ENCODE measurements at places on chromosomes 2 and 18.

DNA sequence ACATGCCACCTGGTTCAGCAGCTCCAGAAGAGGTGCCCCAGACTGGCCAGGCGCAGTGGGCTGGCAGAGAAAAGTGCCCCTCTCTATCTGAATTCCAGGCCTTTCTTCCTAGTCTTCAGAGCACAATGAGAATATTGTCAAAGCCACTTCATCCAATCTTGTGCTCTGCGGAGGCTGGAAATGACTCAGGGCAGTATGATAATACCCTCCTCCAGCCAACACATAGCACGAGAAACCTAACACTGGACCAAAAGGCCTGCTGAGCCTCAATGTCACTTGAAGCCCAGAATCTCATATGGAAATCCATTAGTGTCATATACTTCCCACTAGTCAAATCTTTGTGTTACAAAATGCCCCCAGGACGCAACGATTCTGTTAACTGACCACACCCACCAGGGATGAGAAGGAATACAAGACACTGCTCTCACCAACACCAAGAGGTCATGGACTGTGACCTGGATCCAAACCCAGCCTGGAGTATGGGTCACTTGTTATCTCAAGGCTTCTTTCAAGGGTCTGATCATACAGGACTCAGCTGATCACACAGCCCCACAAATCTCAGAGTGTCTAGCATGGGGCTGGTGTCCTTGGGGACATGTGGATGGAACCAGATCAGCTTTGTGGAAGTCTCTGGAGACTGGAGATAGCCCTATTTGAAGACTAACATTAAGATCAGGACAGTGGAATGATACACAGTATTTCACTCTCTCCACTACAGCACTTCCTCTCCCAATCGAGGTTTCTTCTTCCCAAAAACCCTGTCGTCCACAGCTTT lies 10.1 kb downstream of the KIF3C start:
- no peak for DNase-seq

- DNase-seq, result no peak
Observed at GRCh38 chr18:39208190-39208589, 1642.6 kb upstream of the CELF4 start.

DNA sequence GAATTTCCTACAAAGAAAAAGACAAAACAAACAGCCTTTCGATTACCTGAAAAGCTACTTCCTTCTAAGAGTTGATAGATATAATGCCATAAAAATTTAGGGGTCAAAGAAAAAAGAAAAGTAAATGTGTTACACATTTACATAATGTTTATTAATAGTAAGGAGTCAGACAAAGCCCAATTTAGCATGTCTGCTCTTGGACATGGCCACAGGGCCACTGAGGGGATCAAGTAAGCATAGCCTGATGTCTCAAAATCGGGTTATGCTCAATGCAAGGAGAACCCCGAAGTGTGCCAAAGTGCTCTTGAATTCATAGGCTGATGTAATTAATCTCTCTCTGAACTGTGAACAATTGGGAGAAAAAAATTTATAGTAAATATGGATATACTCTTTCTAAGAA lies 61.6 kb downstream of the RTN4 start:
- DNase-seq, result no peak

DNA sequence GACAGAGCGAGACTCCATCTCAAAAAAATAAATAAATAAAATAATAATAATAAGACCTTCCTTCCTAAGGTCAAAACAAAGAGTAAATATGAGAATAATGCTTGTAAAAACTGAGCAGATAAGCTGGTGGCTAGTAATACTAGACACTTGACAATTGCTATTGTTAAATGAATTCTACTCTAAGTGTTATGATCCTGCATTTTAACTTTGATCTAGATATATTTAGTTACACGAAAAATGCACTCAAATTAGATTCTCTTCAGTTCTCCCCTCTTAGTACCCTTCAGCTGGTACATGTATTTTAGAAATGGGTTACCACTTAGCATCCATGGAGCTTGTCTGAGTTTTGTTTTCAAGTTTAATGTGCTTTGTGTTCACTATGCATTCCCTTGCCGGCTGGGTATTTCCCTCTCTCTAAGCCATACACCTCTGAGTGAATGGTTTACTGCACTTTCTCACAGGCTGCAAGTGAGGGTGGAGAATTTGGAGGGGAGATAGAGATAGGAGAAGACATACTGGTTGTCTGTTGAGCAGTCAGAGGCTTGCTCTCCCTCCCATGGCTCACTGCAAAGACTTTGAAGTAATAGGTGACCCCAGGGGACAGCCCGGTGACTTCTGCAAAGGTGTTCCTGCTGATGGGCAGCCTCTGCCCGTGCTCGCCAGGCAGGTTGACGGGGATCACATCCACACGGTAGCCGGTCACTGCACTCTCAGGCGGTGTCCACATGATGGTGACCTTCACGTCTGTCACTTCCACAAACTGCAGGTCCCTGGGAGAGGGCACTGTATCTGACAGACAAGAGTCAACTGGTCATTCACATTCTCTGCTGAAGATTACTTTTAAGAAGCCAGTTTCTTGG lies 29.9 kb downstream of the FN1 start:
- no peak for DNase-seq

DNA sequence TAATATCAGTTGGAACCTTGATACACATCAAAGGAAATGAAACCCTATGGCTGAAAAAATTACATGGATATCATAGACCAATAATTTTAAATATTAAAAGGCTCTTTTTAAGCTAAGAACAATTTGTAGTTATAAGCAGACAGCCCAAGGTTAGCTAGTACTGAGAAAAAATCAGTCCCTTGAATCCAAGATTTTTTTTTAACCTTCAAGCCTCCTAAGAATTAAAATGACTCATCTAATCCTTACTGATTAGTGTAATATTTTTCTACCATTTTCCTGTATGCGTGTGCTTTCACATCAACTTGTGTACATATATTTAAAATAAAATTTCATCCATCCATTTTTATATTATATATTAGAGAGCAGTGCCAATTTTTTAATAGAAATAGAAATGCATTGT lies 1004.9 kb upstream of the ZEB2 start:
- DNase-seq, result no peak

DNA sequence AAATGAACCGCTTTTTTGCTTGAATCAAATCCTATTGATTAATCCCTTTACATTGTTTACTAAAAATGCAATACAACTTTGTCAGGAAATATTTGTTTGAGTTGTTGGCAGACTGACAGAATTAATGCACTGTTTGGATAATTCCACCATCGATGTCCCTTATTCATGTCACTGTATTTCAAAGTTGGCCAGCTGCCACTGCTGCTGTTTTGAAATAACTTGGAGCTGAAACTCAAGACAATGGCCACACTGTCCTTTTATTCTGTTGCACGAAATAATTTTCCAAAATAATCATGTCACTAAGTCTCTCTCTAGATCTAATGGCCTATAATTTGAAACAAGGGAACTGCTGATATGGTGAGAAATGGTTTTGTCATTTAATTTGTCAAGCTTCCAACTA lies 55.2 kb upstream of the PAX3 start:
- DNase-seq, result no peak

DNA sequence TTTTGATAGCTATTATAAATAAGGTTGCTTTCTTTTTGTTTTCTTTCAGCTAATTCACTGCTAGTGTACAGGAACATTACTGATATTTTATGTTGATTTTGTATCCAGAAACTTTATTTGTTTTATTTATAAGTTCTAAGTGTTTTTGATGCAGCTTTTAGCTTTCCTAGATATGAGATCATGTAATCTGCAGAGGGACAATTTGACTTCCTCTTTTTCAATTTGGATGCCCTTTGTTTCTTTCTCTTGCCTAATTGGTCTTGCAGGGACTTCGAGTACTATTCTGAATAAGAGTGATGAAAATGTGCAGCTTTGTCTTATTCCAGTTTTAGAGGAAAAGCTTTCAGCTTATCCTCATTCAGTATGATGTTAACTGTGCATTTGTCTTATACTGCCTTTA lies 643.4 kb upstream of the CDH2 start:
- no peak for DNase-seq

DNA sequence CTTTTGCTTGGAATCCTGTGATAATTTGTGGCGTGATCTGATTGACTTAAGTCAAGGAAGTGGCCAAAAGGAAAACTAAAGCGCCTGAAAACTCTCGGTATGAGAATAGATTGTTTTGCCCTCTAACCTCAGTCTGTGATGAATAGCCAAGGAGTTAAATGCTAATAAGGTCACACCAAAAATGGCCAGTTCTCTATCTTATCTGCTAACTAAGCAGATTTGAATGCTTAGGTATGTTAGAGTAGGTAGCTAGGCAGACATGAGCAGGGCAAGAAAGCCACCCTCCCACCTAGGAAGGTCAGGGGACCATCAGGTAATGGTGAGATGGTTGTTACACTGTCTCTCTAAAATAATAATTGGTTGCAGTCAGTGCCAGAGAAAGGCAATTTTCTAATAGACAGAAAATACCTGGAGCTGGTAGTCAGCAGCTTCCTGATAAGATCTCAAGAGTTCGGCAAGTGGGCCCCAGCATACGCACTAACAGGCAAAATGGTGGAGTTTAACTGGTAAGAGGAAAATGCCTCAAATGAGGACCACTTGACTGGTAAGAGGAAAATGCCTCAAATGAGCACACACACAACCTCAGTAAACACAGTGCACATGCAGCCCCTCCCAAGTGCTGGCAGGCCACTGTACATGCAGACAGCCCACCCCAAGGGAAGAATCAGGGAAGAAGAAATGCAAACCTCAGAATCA lies 468.4 kb downstream of the MBD2 start:
- no peak for DNase-seq

DNA sequence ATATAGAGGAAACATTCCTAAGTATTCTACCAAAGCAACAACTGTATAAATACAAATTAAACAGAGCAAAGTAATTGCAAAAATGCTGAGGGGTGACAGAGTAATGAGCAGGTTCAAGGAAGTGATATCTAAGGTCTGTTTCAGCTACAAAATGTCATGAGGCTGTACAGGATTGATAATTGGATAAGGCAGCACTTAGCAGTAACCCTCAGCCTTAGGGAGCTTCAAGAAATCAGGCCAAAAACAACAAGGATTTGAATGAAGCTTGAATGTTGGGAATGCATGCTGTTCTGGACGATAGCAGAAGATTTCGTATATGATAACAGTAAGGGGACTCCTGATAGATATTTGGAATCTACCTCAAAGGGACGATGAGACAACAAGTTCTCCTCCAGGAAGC lies 142.0 kb upstream of the MMADHC start:
- DNase-seq, result no peak

DNA sequence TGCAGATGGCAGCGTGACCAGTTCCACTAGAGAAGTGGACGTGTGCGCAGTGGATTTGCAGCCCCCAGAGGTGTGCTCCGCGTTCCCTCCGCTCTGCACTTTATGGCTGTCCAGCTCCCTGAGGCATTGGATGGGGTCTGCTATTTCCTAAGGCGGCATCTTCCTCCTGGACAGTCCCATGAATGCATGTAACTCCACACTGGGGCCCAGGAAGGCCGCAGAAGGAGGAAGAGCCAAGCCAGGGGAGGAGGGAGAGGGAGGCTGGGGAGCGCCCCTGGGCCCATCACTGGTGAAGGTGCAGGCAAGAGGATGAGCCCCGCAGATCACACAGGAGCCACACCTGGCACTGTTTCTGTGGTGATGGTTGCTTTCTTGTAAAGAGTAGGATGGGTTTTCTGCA lies 99.1 kb downstream of the PTGR3 start:
- DNase-seq, result no peak

- DNase-seq, result no peak
Observed at GRCh38 chr2:188786368-188786841, 187.8 kb upstream of the COL3A1 start.

DNA sequence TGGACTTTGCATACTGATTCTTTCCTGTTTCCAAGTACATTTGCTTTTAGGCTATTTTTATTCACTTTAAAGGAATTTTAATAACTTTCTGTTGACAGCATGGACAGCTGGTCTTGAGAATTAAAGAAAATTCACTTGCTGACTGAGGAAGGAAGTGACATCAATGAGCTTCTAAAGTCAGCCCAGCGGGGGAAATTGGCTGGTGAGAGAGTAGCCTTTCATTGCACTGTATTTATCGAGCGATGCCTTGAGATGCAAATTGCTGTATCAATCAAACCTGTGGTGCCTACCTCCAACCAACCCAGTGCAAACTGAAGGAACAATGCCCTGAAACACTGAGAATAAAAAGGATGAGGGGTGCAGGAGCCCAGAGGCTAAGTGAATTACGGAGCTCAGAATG lies 91.4 kb upstream of the AQP4 start:
- no peak for DNase-seq

- DNase-seq, result no peak
Observed at GRCh38 chr2:127105656-127106456, 1.1 kb downstream of the BIN1 start.

DNA sequence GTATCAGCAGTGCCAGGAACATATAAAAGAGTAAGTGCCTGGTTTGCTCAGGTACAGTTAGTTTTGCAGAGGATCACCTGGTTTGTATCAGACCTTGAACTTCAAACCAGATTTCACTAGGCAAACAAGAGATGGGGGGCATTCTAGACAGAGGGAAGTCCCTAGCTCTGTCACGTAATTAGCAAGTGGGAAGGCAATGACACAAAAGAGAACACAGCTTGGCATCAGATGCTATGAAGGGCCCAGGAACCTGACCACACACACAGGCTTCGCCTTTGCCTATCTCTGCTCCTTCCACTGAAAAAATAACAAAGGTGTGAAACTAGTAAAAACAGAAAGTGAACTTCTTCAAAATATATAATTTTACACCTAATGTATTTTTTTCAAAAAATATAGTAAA lies 62.6 kb downstream of the CERKL start:
- no peak for DNase-seq

DNA sequence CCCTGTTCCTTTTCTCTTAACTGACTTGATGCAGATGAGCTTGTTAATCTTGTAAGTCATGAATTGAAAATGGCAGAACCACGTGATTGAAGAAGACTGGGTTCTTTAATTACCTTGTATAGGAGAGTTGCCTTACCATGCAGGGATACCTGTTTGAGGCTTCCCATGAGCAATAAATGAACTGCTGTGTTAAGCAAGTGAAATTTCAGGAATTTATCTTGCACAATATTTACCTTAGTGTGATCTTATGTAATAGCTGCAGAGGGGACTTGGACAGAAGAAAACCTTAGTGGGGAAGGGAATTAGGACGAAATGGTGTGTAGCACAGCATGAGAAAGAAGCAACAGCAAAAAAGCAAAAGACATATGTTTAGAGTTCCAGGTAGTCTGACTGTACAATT lies 384.0 kb upstream of the TMEFF2 start:
- no peak for DNase-seq

- no peak for DNase-seq
Observed at GRCh38 chr2:88521445-88522073, 69.1 kb upstream of the FOXI3 start.

DNA sequence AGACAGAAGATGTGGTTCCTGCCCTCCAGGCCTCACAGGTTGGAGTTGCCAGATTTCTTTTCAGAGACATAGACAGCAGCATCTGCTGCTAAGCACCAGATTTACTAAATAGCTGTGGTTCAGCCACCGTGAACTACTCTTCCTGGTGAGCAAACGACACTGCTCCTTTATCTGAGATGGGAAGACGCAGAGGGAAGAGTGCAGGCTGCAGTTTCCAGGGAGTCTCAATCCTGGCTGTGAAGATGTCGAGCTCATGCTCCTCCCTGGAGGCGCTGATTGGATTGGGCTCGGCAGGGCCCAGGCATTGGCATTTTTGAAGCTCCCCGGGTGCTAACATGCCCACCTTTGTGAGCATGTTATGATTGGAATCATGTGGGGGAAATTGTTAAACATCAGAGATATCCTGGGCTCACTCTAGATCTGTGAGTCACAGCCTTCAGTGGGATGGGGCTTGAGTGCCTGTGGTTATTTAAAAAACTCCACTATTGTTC lies 314.8 kb downstream of the TSN start:
- no peak for DNase-seq

All from GM20000 (cell line).